Stimulated activated CD4-positive, alpha-beta T cell treated with anti-CD3 and anti-CD28 coated beads, Interleukin-12 subunit alpha, Interleukin-12 subunit beta, amount 100 ng/mL, for 24 hours (primary cell): ENCODE measurements at places on chromosomes 16 and 17.

GRCh38 chr16:51907680-51908079, 639.3 kb downstream of the TOX3 start:
- DNase-seq = no peak

- DNase-seq = no peak
These were observed 2.0 kb upstream of the METRNL start for GRCh38 chr17:83077411-83077810.

- DNase-seq = no peak
These were observed 15.9 kb upstream of the ATP6V0C start for GRCh38 chr16:2497695-2498484.

DNA sequence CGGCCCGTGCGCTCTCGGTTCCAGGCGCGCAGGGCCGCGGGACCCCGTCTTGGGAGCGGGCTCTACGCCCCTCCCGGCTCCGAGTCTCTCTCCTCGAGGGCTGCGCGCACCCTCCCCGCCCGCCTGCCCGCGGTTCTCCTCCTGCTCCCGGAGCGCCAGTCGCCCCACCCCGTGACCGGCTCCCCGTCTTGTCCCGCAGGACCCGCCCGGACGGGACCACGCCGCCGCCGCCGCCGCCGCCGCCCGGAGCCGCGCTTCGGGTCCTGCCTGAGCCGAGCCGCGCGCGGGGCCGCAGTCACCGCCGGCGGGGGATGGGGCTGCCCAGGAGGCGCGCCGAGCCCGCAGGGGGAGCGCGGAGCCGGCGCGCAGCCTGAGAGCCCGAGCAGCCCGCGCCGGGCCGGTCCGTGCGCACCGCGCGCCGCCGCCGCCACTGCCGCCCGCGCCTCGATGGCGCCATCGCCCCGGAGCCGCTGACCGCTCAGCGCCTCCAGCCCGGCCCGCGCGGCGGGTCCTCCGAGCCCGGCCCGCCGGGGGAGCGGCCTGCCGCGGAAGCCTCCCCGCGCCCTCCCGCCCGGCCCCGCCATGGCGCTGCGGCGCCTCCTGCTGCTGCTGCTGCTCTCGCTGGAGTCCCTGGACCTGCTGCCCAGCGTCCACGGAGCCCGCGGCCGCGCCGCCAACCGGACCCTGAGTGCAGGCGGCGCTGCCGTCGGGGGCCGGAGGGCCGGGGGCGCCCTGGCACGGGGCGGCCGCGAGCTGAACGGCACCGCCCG, at the start of gene SHISA6:
Gene SHISA6 (plus strand): TSS at position 373 of the 770 bp plus-strand sequence.
- DNase-seq = no peak

DNA sequence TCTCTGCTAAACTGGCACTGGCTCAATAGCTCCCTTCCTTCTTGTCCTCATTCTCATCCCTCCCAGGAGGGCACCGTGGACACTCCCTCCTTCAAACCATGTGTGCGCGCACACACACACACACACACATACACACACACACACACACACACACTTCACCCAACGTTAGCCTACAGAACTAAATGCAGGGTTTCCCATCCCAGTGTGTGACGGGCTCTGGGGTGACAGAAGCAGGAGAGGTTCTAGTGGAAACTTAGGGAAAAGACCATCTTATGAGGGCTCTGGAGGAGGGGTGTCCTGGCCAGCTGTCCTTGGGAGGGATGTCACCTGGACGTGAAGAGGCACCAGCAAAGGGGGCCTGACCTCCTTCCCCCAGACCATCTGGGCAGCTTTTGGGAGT, 19.7 kb downstream of the OSBPL7 start:
- DNase-seq = no peak

DNA sequence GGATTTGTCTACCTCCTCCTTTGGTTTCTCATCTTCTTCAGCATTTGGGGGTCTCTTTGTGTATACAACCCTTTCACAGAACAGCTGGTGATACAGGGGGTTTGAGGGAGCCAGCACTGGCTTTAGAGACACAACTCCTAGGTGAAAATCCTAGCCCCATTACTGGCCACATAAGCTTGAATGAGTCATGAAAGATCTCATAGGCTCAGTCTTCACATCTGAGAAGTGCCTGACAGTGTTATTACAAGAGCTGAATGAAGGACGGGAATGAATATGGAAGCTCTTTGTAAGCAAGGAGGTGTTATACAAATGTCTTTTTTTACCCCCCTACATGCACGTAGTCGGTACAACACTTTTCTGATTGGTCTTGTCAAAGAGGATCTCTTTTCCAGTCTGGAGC, 1.7 kb upstream of the B4GALNT2 start:
- DNase-seq = no peak

- DNase-seq = no peak
These were observed 104.0 kb downstream of the MRTFB start for GRCh38 chr16:14175086-14175485.

DNA sequence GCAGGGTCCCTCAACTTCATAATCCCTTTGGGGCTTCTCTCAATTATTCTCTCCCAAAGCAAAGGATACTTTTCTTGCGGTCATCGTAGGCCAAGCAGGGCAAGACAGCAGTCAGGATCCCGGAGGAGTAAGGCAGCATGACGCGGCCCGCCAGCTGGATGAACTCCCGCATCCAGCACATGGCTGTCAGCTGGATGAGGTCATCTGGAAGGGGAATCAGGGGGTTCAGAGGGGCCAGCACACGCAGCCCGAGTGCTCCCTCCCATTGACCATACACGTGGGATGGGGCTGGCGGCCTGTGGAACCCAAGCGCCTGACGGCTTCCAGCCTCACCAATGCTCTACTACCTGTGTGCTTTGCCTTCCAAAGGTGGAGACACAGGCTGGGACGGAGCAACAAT, 19.2 kb downstream of the VAC14 start:
- DNase-seq = no peak

DNA sequence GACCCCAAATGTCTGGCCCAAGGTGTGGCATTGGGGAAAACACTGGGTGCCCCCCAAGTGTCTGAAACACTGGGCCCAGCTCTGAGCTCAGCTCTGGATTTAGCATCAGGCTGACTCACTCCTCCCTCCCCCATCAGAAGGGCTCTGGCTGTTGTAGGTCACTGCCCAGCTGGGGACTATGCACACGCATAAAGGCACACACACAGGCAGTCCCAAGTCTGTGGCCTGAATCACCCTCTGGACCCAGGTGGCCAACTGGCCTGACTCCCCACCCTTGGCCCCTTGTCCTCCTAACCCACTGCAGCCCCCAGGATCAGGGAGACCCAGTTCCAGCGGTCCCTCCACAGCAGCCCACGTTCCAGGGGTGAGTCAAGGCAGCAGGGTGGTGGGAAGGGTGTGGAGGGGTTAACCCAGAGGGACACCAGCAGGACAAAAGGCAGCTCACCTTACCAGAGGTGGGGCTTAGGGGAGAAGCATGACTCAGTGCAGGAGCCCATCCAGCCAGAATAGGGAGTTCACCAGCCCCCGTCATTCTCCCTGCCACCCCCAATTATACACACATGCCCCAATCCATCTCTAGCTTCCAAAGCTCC, 47.0 kb downstream of the MYO18A start:
- DNase-seq = no peak

DNA sequence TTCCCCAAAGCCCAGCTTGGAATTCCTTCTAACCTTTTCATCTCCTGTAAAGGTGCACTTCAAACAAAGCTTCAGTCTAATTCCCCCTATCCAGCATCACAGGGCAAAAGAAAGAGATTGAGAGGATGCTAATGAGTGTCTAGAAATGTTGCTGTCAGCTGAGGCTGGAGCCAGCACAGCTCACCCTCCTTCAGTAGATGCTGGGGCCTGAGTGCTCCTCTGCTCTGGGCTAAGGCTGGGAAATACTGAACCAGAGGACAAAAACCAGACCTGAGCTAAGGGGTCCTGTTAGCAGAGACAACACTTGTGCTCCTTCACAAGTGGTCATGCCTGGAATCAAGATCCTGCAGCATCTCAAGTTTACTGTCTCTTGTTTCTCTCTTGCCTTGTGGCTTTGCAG, 85.0 kb downstream of the CHD9NB start:
- DNase-seq = no peak

GRCh38 chr17:46160169-46160568, 33.1 kb downstream of the KANSL1 start:
- DNase-seq = no peak

DNA sequence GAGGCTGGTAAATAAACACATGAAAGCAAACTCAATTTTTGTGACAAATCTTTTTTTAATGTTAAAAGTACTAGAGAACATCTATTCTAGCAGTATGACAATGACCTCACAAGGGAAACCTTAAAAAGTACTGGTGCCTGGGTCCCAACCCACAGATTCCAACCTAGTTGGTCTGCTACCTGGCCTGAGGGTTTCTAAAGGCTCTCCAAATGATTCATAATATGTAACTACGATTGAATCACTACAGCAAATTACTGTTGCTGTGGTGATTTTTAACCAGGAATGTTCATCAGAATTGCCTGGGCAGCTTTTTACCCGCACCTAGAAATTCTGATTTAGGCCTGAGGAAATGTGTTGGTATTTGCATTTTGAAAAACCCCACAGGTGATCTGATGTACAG, 26.1 kb downstream of the CDR2 start:
- no peak for DNase-seq

- DNase-seq = no peak
These were observed 260.7 kb upstream of the CA10 start for GRCh38 chr17:52419229-52419641.

- no peak for DNase-seq
These were observed 14.6 kb downstream of the SLC13A2 start for GRCh38 chr17:28487881-28488532.

DNA sequence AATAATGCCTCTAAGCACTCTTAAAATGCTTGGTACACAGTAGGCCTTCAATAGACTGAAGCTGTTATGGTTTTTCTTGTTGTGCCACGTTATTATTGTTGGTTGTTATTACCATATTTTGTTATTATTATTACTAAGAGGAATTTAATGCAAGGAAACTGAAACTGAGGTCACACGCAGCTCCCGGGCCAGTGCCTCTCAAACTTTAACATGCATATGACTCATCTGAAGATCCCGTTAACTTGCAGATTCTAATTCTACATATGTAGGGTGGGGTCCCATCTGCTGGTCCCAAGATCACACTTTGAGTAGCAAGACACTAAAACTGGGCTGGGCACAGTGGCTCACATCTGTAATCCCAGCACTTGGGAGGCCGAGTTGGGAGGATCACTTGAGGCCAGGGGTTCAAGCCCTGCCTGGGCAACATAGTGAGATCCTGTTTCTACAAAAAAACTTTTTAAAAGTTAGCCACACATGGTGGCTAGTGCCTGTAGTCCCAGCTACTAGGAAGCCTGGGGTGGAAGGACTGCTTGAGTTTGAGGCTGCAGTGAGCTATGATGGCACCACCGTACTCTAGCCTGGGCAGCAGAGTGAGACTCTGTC, 888 bp downstream of the ACSM5 start:
- DNase-seq = no peak

DNA sequence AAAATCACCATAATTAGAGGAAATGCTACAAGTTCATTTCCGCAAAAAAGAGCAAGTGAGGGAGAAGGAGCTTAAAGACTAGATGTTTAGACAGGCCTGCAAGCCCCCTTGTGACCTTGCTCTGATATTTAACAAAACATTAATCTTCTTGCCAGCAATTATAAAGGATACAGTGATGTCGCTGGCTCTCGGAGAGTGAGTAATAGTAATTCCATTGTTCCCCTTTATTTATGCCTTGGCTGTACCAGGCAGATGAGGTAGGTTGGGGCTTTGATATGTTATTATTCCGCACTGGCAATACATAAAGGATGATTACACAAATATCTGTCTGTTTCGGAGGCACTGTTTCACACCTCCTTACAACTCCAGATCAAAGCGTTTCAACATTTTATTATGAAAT, 204.8 kb upstream of the SALL1 start:
- no peak for DNase-seq

GRCh38 chr16:74601126-74601871, 5.6 kb downstream of the GLG1 start:
- no peak for DNase-seq
